ENCODE measurements at places on chromosomes 4 and X. TPM values are rescaled to one million over a fixed set of nuclear protein-coding genes. Genes with fewer than 3 reads are reported as not detected.
A peak's percentile ranks its signal among the peaks of the same experiment; 100 is the strongest.

The STPG2 gene
- total RNA-seq: 0.71 TPM

- no peak for DNase-seq
These were observed 12.2 kb downstream of the NOCT start for GRCh38 chr4:139027776-139028175.

GRCh38 chrX:54064564-54064963, 20.3 kb upstream of the PHF8 start:
- DNase-seq: no peak

The GAGE12H gene
- total RNA-seq: not detected

The SNCA gene
- 20.8 TPM for total RNA-seq

- peak; percentile 35 for DNase-seq
These were observed 13.0 kb downstream of the DKC1 start for GRCh38 chrX:154775419-154776349.

DNA sequence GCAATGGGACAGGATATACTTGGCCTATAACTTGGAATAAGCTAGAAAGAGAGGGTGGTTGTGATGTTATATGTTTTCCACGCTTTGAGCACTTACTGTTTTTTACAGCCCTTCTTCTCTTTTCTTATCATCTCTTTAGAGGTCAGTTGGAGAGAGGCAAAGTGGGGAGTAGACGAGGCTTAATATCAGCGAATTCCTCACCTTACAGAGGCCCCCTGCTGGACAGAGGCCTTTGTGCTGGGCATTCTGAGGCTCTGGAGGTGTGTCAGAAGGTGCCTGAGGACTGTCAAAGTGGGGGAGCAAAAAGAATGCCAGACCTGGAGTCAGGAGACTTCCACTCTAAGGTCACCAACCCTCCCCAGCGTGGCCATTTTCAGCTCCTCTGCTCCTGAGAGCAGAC, 42.5 kb downstream of the MAMLD1 start:
- no peak for DNase-seq

GRCh38 chr4:107215222-107215621, 179.1 kb upstream of the DKK2 start:
- no peak for DNase-seq

DNA sequence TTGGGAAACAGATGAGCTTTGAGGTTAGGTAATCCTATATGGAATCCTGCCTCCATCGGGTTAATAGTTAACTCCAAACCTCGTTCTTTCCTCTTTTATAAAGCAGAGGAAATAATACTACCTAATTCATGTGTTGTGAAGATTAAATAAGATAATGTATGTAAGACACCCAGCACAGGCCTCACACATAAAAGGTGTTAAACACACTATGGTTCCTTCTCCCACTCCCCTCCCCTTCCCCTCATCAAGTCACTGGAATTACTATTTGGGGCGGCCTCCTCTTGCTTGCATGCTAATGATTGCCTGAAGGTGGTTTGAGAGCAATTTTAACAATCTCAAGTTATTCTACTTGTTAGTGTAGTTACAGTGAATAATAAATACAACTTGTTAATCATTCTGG, 404.4 kb upstream of the RASGEF1B start:
- no peak for DNase-seq

DNA sequence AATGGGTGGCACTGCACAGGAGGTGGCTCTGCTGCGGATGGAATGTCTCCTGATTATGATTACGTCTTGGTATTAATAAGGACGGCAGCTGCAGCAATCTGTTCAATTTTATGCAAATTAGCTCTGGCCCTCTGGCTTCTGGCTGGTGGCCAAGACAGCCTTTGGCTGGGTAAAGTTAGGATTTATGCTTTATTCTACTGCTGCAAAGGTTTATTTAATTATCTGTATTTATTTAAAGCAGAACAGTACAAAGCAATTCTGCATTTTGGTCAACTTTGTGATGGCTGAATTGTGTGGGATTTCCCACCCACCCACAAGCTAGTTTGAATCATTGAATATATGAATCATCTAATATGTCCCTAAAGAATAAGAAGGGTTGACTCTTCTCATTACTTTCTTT, 745.6 kb upstream of the FAM241A start:
- DNase-seq: peak; percentile 34

DNA sequence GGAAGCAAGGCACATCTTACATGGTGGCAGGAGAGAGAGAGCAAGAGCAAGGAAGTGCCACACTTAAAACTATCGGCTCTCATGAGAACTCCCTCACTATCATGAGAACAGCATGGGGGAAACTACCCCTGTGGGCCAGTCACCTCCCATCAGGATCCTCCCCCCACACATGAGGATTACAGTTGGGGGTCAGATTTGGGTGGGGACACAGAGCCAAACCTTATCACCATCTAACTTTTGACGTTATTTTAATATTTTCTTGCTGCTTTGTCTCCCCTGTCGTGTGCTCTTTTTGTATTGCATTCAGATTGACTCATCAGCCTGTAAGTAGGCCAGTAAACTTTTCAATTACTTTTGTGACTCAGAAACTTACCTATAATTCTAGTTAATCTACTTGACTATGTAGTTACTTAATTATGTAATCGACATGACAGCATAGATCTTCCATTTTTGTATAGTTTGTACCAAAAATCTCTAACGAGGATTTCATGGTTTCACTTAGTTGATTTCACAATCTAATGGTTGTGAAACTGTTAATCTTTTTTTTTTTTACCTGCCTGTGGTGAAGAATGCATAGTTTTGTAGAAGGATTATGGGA, 18.3 kb downstream of the STIM2 start:
- no peak for DNase-seq

- no peak for DNase-seq
These were observed 65.9 kb downstream of the ANTXR2 start for GRCh38 chr4:80006935-80007744.

The NXF2 gene
- not detected for total RNA-seq

- DNase-seq: no peak
These were observed 9.4 kb downstream of the SCD5 start for GRCh38 chr4:82789025-82789776.

DNA sequence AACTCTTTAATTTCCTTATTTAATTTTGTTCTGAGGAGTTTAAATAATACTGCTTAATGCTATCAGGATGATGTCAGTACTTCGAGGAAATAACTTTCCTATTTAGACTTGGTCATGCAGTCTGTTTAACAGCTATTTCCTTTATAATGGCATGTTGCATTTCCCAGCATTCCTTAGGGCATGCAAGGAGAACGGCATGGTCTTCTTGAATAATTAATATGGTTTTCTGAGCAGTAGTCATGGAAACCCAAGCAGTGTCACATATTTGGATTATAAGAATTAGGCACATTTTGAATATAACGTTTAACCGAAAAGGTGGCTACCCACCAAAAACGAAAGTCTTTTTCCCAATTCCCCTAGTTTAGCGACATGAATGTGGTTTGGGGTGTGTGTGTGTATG, 76.0 kb downstream of the AFF2 start:
- DNase-seq: no peak

The SYN1 gene
- total RNA-seq: 7.8 TPM

DNA sequence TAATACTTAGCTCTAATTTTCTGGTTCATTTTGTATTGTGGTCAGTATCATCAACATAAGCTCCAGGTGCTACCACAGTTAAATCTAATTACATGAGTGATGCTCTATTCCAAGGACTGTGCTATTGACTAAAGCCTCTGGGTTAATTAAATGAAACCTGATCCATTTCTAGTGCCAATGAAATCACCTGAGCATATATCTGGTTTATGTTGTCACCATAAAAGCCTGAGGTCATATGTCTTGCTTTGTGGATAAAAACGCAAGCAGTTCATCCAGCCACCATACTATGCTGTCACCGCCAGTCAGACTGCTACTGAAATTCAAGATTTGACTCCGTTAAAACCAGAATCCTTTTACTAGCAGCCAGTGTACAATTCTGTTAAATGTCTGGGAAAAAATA, 64.2 kb upstream of the ZNF518B start:
- no peak for DNase-seq

GRCh38 chrX:22060415-22061280, 28.5 kb downstream of the PHEX start:
- DNase-seq: no peak

- DNase-seq: no peak
These were observed 2.1 kb downstream of the DCLK2 start for GRCh38 chr4:150080337-150080736.

The ADH1A gene
- 0.25 TPM for total RNA-seq

DNA sequence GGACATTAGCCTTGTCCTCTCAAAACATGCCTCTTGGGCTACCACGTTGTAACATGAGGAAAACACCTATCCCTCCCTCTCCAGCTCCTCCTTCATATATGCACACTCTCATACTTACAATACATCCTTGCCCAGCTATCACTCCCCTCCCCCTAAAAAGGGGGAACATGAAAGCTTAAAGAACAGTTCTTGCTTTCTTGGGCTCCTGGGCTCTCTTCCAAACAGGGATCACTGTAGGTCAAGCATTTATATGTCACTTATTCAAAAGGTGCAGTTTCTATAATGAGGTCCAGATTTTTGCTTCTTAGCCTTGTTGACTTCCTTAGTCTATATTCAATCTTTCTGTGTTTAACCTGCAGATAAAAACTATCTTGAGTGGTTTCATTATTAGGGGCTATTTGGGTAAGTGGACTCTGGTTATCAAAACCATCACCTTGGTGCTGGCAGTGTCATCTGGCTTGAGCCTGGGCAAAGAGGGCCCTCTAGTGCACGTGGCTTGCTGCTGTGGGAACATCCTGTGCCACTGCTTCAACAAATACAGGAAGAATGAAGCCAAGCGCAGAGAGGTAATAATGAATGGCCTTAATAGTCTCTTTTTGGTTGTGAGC, 119.4 kb downstream of the AKAP4 start:
- peak; percentile 19 for DNase-seq

DNA sequence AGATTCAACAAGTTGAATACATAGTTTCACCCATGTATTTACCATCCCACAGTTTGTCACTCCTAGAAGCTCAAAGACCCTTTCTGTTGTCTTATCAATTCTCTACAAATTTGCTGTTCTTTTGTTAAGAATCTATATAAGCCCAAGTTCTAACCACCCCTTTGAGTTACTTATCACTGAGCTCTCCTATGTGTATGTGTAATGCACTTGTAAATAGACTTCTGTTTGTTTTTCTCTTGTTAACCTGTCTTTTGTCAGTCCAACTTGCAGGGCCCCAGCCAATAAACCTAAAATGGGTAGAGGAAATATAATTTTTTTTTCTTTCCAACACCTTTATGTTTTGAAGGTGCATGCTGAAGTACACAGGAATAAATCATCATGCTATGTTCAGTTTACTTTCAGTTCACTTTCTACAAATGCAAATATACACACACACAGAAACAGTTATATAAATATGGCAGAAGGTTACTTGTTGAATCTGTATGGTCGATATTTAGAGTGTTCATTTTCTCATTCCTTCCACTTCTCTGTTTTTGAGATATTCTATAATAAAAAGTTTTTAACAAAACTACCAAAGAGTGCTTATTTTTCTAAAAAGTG, 22.3 kb upstream of the CLOCK start:
- DNase-seq: no peak

DNA sequence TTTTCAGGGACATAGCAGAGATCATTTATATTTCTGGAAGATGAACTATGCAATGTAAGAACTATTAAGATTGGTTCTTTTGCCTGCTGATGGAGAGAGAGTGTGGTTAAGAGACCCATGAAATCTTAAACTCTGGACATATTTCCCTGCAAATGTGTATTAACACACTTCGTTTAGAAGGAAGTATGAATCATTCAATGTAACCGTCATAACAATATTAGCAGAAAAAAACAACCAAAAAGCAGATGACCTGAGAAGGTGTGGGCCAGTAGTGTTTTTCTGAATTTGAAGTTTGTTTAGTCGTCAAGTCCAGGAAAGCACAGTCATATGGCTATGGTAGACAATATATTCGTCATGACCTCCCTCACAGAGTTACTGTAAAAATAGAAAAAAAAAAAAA, 2.5 kb upstream of the TMPRSS11D start:
- no peak for DNase-seq

The RRH gene
- total RNA-seq: not detected

The HS6ST2 gene
- 0.13 TPM for total RNA-seq

DNA sequence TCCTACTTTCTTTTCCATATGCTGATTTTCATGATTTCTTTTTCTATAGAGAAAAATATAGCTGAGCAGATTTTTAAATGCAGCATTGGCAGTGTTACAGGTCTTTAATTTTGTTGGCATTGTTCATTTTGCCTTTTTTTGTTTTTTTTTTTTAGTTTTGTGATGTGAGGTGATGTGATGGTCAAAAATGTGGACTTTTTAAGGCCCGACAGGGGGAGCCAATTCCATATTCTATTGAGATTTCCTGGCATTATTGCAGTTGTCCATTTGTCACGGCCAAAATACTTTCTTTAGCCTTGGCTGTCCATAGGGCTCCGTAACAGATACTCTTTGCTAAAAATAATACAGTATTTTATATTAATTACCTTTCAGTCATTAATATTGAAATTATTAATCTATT, 47.8 kb downstream of the SLIT2 start:
- DNase-seq: no peak

- DNase-seq: no peak
These were observed 18.5 kb downstream of the GC start for GRCh38 chr4:71765350-71765749.

The HS3ST1 gene
- 2.5 TPM for total RNA-seq

- DNase-seq: no peak
These were observed 23.0 kb upstream of the UGT2B15 start for GRCh38 chr4:68693325-68694075.

DNA sequence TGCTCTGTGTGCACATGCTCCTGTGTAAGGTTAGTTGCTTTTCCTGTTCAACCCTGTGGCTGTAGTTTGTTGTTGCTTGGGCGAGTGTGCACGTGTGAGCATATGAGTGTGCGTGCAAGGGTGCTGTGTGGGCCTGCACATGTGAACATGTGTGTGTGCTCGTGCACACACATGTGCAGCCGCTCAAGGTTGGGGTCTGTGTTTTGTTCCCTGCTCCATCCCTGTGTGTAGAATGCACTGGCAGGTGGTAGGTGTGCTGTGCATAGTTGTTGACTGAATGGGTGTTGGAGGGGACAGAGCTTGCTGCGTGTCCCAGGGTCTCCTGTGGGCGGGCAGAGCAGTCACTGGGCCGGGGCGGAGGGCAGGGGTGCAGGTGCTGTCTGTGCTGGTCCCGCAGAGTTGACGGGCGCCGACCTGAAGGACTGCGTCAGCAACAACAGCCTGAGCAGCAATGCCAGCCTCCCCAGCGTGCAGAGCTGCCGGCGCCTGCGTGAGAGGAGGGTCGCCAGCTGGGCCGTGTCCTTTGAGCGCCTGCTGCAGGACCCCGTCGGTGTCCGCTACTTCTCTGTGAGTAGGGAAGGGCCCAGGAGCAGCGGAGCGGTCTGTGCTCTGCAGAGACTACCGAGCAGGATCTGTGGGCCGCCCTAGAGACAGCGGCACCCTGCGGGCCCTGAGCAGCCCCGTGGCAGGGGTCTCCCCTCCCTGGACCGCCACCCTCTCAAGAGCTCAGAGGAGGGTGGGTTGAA, 27.9 kb upstream of the HGFAC start:
- no peak for DNase-seq

DNA sequence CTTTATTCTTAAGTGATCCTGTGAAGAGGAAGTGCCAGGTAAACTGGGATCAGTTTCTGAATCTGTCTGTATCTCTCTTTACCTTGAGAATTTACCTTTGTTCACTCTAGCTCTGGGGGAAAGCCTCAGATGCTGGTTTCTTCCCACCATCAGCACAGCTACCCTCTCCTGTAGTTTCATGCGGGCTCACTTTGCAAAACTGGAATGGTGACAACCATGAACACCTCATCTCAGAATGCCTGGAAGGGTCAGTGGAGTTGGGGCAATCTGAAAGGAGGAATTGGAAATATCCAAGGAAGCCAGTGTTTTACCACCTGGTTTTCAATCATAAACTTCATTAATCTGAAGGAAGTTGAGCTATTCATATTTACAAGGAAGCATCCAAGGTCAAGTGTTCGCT, 30.8 kb upstream of the DCX start:
- no peak for DNase-seq
